Stimulated activated CD8-positive, alpha-beta memory T cell treated with anti-CD3 and anti-CD28 coated beads, Interleukin-2, amount 100 ng/mL, for 48 hours (primary cell): ENCODE measurements at places on chromosomes 5 and 9.

DNA sequence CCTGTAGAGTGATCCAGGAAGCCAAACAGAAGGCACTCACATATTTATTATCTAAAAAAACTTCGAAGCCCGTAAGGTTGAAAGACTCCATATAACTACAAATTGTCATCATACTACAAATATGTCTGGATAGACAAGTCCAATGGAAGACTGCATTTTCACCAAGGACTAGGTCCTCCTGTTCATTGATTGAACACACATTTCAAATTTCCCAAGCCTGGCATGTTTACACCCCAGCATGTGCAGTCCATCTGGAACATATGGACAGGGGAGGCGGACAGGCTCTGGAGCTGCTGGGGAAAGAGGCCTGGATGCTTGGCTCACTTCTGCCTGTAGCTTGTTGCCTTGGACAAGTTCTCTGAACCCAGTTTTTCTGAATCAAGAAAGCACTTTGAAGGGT is 378.7 kb downstream of the ENC1 start:
- DNase-seq: no peak

DNA sequence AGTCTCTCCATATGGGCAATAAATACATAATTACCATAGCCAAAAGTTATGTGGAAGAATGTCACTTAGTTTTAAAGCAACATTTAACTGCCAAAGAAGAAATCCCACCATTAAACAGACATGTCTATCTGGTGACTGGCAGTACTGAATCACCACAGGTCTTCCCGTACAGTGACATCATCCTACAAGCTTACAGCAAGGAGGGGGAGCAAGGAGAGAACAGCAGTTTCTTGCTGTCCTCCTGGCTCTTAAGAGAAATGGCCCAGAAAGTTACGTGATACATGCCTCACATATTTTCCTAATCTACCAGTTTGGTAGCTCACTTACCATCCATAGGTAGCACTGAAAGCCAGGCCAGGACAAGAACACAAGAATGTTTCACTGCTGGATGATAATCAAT is 671.0 kb downstream of the DMRTA1 start:
- no peak for DNase-seq

DNA sequence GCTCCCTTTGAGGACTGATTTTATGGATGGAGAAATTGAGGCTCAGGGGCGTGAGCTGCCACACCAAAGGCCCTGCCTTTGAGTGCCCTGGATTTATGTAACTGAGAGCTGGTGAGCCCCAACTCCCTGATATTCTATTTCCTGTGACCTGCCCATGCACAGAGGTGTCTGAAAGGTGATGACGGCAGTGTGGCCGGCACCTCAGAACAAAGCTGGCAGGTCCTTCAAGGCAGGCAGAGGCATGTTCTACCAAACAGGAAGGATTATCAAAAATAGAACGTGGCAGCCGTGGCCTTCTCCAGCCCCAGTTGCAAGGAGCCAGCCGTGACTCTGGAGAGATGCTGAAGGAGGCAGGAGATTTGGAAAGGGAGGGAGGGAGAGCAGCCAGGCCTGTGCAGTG is 36.2 kb downstream of the INSYN2B start:
- no peak for DNase-seq

DNA sequence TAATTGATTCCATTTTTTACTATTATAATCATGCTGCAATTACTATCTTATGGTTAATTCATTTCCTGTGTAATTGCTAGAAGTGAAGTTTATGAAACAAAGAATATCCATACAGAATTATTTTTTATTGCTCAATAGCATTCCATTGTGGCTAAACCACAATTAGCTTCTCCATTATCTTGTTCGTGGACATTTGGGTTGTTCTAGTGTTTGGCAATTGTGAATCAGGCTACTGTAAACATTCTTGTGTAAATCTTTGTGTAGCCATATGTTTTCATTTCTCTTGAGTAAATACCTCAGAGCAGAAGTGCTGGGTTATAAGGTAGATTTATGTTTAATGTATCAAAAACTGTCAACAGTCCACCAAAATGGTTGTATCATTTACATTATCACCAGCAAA is 341.1 kb downstream of the MAT2B start:
- DNase-seq: no peak

GRCh38 chr9:114236391-114237138 is 81.2 kb downstream of the COL27A1 start:
- no peak for DNase-seq
